Fibroblast of skin of right biceps (primary cell): ENCODE measurements at places on chromosomes 6 and 20.

DNA sequence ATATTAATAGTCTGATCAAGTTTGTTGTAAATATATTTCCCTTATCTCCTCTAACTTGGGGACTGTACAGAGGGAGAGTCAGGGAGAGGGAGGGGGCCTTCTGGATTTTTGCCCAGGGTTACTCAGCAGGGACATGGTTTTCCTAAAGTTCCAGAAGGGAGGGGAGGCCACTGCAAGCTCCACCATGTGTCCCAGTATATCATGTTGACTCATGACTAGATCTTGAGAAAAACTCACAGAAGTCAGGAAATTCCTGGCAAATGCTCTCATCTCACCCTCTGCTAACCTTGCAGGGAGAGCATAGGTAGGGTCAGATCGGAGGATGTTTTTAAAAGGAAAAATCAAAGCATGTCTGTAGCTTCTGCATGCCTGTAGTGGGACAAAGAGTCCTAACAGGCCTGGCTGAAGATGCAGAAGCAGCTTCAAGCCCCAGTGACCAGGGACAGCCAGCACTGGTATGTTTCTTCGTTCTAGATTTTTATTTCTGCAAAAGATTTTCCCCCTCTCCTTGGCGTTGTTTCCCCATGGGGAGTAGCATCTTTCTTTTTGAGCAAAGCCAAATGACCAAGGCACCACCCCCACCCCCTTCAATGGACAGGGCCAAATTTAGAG is 272.9 kb upstream of the SUPT3H start:
- peak; percentile 99 for DNase-seq

- no peak for DNase-seq
These were observed 1.8 kb downstream of the ECHDC1 start for GRCh38 chr6:127341471-127342202.

GRCh38 chr6:88223298-88223697 is 57.2 kb upstream of the CNR1 start:
- no peak for DNase-seq

GRCh38 chr20:19322061-19322985 is 109.9 kb downstream of the SLC24A3 start:
- no peak for DNase-seq

GRCh38 chr6:152127432-152128165 is 320.1 kb downstream of the ESR1 start:
- DNase-seq, result peak; percentile 7

DNA sequence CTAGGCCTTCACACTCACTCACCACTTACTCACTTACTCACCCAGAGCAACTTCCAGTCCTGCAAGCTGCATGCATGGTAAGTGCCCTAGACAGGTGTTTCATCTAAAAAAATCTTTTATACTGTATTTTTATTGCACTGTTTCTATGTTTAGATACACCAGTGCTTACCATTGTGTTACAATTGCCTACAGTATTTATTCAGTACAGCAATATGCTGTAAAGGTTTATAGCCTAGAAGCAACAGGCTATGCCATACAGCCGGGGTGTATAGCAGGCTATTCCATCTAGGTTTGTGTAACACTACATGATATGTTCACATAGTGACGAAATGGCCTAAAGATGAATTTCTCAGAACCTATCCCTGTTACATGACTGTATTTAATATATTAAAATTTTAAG is 37.1 kb upstream of the KCNK5 start:
- DNase-seq, result no peak
